ENCODE measurements at places on chromosomes 6 and 20.

DNA sequence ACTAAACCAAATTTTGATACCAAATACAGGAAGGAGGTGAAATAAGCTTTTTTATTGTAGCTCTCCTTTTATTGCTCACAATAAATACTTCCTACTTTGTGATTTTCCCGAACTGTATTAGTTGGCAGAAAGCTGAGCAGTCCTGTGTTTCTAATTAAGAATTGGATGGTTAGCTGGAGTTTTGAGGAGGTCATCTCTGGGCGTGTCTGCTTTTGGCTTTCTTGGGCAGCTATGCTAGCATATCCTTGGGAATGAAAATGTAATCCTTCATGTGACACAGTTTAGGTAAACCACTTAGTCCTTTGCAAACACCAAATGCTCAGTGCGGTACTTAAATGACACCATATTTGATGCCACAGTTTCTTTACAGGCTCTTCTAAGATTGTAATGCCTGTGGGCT, 67.5 kb downstream of the MTHFD1L start:
- DNase-seq: no peak

- DNase-seq: no peak
Observed at GRCh38 chr6:125519367-125519766, 217.6 kb upstream of the HDDC2 start.

DNA sequence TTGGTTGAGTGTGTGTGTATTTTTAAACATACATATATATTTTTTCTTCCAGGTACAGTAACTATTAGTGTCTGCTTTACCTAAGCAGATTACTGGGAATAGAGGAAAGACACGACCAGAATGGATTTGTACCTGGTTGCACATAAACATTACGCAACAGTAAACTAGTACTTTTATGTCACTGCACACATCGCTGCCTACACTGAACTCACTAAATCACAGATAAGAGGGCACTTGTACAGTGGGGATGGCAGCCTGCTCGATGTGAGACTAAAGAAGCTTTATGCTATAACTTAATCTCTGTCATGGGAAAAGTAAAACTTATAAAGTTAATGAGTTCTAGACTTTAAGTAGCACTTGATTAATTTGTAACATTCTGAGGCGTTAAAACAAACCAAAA, 89.5 kb upstream of the SIM1 start:
- no peak for DNase-seq

- no peak for DNase-seq
Observed at GRCh38 chr6:106422534-106422933, 62.0 kb downstream of the CRYBG1 start.

GRCh38 chr6:151176911-151177770, 62.6 kb upstream of the AKAP12 start:
- DNase-seq: no peak

- no peak for DNase-seq
Observed at GRCh38 chr6:42304053-42304712, 86.5 kb upstream of the MRPS10 start.

DNA sequence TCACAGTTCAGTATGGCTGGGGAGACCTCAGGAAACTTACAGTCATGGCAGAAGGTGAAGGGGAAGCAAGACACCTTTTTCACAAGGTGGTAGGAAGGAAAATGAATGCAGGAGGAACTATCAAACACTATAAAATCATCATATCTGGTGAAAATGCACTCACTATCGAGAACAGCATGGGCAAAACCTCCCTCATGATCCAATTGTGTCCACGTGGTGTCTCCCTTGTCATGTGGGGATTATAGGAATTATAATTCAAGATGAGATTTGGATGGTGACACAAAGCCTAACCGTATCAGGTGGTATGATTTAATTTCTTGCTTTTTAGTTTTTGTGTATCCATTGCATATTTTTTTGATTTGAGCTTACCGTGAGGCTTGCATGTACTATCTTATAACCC, 133.2 kb upstream of the SYNCRIP start:
- no peak for DNase-seq

GRCh38 chr6:141394565-141395051, 738.1 kb upstream of the GJE1 start:
- DNase-seq: no peak

GRCh38 chr6:136180704-136181511, 69.2 kb downstream of the MTFR2 start:
- no peak for DNase-seq

DNA sequence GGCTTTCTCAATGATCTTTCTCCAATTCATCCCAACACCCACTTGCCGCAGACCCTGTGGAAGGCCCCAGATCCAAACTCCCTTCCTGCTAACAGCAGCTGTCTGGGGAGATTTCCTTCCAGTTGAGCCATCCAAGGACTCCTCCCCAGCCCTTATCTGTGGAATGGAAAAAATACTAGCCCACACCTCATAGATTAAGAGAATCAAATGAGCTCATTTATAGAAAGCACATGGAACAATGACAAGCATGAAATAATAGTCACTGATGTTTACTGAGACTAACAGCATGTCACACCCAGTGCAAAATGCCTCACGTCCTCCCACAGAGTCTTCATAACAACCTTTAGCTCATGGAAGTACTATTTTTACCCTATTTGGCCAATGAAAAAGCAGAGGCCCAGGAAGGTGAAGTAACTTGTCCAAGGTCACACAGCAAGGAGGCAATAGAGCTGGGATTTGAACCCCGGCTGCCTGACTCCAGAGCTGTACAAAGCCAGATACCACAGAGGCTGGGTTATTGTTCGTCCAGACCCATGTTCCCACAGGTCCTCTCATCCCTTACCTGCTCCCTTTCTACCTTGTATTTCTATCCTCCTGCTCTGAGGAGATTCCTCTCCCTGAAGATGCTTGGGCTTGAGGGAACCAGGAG, 23.4 kb upstream of the PTGIS start:
- no peak for DNase-seq

GRCh38 chr20:35560541-35560940, 18.7 kb downstream of the ERGIC3 start:
- no peak for DNase-seq

- peak; percentile 69 for DNase-seq
Observed at GRCh38 chr6:122790423-122791309, 1.6 kb downstream of the SMPDL3A start.

DNA sequence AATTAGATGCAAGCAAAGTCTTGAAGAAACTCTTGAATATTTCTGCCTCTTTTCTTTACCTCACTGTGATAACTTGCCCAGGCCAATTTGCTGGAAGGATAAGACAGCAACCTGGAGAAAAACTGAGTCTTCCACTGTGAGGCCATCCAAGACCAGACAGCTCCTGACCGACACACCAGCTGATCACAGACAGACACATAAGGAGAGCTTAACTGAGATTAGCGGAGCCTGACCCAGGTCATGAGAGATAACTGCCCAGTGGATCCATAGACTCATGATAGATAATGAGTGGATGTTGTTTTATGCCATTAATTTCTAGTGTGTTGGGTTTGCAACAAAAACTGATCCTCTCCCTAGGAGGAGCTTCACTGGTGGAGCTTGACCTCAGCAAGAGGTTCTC, 64.4 kb upstream of the NOX3 start:
- no peak for DNase-seq

GRCh38 chr6:3208098-3208774, 19.2 kb downstream of the TUBB2B start:
- DNase-seq: peak; percentile 74

GRCh38 chr6:165274611-165275010, 34.8 kb downstream of the C6orf118 start:
- DNase-seq: no peak

DNA sequence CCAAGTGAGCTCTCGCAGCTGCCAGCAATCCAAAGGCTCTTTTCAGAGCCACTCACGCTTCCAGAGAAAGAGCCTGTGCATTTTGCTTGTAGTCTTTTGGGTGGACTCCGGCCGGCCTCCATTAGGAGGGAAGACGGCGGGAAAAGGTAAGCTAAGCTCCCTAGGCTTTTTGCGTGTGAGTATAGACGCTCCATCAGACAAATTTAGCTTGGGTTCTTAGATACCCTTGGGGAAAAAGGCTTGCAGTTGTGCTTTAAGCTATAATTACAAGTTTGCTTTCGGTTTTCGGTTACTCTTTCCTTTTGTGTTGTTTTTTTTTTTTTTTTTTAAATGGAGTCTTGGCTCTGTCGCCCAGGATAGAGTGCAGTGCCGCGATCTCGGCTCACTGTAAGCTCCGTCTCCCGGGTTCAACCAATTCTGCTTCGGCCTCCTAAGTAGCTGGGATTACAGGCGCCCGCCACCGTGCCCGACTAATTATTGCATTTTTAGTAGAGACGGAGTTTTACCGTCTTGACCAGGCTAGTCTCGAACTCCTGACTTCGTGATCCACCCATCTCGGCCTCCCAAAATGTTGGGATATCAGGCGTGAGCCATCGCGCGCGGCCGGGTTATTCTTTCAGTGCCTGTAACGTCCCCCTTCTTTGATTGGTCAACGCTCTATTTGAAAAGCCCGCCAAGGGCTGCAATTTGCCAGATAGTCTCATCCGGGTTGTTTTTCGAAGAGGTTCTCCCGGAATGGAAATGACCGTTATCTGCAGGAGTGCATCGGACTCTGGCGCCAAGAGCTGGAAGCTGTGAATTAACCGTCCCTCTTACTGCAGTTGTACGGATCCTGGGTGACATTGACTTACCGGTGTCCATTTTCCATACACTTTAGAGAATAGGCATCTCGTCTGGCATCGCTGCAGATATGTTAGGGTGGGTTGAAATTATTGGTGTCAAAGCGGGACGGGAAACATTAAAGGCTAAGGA, 18.1 kb downstream of the OR2B2 start:
- DNase-seq: peak; percentile 95

DNA sequence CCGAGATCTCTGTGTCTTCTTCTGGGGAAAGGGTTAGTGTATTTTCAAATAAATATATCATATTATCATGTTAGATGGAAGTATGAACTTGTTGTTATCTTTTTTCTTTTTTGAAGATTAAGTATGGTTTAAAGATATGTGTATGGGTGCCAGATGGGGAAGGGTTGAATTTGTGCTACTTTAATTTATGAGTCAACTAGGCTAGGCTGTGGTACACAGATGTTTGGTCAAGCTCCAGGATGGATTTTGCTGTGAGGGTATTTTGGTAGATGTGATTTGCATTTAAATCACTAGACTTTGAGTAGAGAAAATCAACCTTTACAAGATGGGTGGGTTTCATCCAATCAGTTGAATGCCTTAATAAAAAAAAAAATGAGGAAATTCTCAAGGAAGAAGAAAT, 886.6 kb upstream of the ADGRB3 start:
- no peak for DNase-seq

DNA sequence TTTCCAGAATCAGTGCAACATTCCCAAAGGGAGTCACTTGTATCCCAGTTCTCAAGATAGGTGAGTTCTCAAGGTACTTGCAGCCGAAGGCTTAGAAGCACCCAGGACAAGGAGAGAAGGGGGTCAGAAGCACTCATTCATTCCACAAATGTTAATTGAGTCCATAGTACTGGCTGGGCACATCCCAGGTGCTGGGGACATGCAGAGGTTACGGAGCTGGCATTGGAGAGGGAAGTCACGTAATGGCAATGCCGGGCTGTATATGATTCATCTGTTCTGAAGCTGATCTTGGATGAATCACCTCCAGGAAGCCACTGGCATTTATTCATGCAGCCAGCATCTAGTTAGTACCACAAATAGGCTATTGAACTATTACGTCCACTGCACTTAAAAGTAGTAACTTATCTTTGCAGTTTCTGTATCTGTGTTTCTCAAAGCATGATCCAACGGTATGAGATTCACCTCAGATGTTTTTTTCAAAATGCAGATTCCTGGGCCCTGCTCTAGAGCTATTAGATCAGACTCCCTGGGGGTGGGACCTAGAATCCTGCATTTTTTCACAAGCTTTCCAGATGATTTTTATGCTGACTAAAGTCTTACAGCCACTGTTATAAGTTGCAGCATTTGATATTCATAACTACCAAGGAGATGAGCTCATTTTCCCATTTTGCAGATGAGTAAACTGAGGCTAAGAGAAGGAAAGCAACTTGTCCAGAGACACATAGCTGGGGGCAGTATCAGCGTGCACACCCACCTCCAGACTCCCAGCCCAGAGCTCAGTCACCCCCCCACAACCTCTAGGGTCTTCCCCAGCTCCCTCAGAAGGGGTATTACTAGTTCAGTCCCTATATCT, 44.1 kb upstream of the ID1 start:
- peak; percentile 62 for DNase-seq

GRCh38 chr20:49230561-49231133, 11.4 kb downstream of the DDX27 start:
- DNase-seq: peak; percentile 98

GRCh38 chr20:61575151-61575937, 323.3 kb downstream of the CDH4 start:
- no peak for DNase-seq

DNA sequence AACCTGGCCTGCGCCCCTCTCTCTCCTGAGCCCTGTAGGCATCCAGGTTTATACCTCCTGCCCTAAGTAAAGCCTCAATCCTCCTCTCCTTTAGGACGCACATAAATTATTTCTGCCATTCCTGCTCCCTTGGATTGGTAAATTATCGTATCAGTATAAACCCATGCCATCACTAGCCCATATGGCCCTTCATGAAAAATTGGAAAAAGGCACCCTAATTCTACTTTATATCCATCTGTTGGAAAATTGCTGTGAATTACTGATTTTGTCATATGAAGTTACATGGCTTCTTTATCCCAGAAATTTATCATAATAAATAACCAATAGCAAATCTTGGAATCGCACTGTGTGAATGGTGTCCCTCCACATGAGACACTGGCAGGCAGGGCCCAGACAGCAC, 395.2 kb downstream of the PRKN start:
- DNase-seq: no peak

DNA sequence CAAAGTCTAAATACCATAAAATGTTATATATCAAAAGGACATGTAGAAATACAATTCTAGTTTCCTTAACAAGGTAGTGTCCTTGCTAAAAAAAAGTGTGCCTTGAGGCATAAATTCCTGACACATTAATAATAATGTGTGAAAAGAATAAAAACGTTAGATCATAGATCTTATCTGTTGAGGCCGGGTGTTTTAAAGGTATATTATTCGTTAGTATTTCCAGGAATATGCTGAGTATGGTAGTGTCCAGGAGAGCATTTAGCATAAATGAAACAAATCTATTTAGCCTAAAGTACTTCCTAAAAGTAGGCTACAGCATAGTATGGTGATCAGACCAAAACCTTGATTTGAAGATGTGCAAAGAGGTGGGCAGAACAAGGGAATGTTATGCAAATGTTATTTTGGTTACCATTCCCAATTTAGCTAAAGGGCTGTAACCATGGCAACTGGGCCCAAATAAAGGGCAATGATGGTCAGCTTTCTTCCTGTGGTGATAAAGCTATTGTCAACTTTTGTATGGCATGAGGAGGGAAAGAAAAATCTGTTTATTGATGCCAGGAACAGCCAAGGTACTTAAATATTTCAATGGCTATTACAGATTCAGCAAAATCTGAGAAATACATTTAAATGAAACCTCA, 18.9 kb downstream of the MKKS start:
- DNase-seq: no peak

DNA sequence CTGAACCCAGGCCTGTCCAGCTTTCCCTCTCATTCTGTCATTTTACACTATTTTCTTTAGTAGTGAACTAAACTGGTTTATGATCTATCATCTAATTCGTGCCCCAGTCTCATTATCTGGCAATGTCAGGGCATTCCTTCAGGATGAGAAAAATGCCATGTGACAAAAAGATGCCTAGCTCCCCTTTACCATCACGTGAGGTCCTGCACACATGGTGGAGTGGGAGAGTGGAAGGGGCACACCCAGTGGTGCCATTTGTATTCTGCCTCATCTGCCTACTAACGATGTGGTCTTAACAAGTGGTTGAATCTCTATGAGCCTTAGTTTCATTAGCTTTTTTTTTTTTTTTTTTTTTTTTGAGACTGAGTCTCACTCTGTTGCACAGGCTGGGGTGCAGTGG, 41.2 kb downstream of the CDC5L start:
- DNase-seq: no peak

GRCh38 chr6:133710826-133711225, 178.1 kb upstream of the TCF21 start:
- no peak for DNase-seq

Data from islet precursor cell (in vitro differentiated cells).